Activated naive CD4-positive, alpha-beta T cell treated with Interleukin-2 at 50 U/mL for 16 hours (primary cell): ENCODE measurements at places on chromosomes 1 and 21.
A peak's percentile ranks its signal among the peaks of the same experiment; 100 is the strongest.

DNA sequence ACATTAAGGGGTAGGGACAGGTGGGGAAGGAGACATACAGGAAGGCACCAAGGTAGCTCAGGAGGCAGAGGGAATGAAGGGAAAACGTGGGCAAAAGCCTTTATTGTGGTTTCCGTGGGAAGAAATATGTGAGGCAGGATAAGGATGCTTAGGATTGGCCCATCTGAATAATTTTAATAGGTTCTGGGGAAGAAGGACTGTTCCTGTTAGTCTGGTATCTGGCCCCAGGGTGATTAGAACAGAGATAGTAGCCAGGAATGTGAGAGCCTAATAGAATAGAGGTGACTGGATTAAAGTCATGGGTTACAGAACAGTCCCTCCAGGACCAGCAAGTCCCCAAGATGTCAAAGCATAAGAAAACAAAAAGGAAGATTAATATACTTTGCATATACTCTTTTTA lies 545.2 kb upstream of the CAMK1G start:
- DNase-seq: no peak

DNA sequence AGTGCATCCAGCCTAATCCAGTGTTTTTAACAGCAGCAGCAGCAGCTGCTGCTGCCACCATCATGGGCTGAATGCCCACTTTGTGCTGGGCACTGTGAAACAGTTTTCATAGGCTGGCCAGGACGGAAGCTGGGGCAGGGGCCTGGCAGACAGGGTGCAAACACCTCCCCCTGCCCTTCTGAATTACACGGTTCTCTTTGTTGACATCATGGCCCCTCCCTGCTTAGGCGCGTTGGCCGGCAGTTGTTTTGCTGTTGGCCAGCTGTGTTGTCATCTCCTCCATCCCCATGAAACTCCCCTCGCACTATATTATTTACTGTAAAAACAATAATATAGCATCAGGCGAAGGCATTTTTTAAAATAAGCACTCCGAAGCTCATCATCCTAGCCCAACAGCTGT lies 33.1 kb downstream of the PTPRU start:
- DNase-seq: no peak

DNA sequence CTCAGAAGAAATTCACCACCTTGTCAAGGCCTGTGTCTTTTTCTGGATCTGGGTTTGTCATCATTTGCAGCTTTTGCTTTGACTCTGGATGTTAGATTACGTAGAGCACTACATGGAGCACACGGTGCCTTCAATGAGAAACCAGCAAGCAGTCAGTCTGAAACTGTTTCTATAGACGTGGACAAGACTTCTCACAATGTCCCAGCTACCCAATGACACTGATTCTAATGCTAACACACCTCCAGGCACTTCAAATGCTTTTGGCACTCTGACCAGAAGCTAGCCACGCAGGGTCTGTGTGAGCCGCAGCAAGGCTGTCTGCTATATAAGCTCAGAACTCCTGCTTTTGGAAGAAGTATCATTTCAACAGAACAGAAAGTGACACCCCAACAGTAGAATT lies 38.2 kb downstream of the ITPKB start:
- no peak for DNase-seq

DNA sequence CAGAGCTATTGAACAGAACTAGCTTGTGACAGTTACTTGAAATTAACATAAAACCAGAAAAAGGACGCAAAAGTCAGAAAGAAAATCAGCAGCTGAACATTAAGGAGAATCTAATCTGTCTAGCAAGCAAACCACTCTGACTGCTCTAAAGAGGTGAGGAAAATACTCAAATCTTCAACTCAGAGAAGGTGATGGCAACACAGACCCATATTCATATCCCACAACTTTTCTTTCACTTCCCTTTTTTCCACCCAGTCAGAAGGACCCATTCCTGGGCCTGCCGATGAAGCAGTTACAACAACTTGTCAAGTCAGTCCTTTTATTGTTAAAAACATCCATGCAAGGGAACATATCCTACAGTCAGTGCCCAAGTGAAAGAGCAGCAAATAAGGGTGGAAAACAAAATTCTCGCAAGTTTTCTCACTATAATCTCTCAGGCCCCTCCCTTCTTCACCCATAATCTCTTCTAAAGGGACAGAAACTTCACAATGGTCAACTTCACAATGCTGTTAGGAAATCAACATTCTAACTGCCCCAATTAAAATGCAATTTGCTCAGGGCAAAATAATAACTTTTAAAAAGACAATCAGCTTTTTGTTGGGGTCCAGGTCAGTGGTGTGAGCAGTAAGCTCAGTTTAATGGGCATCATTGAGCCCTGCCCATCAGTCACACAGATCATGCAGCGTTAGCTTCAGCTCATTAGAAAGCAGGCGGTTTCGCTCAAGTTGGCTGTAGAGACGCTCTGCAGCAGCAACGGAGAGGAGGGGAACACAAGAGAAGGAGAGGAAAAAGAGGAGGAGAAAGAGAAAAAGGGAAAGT lies 3.6 kb upstream of the NUP210L start:
- no peak for DNase-seq

DNA sequence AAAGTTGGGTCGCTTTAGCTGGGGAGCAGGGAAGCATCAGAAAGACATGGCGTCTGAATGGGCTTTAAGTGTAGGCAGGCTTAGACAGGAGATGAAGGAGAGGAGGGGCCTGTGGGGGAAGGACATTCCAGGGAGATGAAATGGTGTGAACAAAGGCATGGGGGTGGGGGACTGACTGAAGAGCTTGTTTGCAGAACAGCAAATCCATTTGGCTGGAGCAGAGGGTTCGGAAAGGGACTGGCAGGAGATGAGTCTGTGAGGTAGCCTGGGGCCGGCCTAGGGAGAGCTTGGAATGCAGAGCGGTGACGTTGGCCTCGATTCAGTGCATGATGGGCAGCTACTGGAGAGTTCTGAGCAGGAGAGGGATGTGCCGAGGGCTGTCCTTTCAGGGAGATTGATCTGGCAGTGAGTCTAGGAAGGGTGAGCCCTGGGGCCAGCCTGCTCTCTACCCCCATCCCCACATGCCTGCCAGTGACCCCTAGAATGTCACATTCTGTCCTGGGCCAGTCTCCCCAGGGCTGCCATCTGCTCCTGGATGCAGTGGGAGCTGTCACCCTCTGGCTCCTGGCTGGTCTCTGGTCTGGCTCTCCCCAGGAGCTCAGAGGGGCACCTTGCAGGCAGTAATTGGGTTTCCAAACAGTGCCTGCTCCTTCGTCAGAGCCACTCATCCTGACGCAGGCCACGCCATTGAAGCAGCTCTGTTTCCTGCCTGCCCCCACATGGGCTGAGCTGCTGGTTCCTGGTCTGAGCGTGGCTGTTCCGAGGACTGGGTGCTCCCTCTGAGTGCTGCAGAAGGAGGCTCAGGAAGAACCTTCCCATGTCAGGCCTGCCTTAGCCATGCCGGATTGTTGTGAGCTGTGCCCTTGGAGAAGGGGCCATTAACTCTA lies 22.3 kb upstream of the TMEM222 start:
- no peak for DNase-seq

DNA sequence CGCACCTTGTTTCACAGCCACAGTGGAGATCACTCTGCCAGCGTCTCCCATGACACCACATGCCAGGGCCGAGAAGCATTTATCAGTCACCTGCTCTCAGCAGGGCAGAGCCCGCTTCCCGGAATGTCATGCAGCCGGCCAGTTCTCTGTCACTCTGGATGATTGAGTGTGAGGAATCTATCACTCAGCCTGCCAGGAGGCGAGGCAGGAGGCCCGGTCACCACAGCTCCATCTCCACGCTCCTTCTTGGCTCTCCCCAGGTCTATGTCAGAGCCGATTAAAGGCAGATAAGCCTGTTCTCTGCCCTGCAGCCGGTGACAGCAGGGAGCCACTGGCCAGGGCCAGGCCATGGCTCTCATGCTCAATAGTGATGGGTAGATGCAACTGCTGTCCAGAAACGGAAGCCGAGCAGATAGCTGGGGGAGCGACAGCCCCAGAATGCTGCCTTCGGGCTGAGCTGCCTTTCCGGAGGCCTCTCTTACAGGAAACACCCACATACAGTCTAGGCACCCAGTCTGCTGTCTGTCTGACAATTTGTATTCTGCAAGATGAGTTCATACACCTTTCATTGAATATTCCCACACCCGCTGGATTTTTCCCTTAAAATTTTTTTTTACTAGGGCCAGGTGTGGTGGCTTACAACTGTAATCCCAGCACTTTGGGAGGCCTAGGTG lies 64.1 kb downstream of the ACTL8 start:
- no peak for DNase-seq

- DNase-seq: no peak
Observed at GRCh38 chr1:20334103-20334502, 43.4 kb downstream of the VWA5B1 start.

DNA sequence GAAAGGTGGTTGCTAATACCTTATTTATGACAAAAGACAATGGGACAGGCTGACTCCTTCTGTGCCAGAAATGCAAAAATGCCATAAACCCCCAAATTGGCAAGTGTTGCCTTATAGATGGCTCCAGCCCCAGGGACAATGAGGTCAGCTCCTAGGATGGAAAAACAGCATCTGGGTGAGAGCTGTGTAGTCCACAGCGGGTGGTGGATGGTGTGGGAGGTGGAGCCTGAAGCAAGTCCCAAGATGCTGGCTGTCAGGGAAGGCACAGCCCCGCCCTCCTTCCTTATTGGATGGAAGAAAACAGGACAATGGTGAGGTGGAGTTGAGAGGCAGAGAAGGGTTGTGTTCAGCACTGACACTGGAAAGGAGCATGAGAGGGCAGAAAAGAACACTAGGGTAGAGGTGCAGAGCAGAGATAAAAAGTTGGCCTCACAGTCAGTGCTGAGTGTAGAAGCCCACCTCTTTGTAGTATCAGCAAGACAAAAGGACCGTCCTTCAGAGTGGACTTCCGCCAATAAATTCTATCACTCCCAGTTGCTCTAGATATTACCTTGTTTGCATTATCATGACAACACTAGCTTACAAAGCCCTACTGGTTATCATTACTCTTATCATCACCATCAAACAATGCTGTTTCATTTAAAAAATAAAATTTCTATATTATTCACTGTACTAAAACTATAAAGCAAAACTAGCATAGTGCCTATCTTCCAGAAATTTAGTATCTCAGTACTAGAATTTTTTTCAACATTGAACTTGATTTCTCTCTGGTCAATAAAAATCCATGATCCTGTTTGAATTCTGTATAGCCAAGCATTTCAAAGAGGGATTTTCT lies 3.7 kb upstream of the SDE2 start:
- DNase-seq: no peak

GRCh38 chr21:34702341-34703170 lies 33.8 kb downstream of the CLIC6 start:
- no peak for DNase-seq

GRCh38 chr1:85274969-85275453 lies 1.4 kb downstream of the BCL10 start:
- no peak for DNase-seq

DNA sequence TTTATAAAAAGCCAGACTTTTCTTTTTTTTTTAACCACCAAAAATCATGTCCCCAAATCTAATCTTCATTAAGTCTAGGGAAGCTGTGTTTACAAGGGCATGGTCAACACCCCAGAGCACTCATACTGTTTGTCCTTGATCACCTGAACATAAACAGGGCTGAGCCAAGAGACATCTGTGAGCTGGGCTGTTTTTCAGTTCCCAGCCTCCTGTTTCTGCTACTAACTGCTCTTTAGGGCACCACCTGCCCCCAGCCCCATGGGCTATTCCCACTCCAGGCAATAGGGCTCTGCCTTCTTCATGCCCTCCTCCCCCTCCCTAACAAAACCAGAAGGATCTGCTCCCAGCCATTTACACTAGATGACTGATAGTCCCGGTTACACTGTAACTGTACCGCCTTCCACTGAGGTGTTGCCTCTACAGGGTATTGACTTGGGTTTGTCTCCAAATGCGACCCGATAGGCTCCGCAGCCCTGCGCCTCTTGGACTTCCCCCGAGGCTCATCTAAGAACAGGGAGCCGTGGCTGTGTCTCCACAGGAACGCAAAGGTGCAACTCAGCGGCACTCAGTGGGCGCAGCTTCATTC lies 11.7 kb upstream of the SLC26A9 start:
- DNase-seq: no peak

- DNase-seq: no peak
Observed at GRCh38 chr1:82015444-82015843, 214.7 kb downstream of the ADGRL2 start.

DNA sequence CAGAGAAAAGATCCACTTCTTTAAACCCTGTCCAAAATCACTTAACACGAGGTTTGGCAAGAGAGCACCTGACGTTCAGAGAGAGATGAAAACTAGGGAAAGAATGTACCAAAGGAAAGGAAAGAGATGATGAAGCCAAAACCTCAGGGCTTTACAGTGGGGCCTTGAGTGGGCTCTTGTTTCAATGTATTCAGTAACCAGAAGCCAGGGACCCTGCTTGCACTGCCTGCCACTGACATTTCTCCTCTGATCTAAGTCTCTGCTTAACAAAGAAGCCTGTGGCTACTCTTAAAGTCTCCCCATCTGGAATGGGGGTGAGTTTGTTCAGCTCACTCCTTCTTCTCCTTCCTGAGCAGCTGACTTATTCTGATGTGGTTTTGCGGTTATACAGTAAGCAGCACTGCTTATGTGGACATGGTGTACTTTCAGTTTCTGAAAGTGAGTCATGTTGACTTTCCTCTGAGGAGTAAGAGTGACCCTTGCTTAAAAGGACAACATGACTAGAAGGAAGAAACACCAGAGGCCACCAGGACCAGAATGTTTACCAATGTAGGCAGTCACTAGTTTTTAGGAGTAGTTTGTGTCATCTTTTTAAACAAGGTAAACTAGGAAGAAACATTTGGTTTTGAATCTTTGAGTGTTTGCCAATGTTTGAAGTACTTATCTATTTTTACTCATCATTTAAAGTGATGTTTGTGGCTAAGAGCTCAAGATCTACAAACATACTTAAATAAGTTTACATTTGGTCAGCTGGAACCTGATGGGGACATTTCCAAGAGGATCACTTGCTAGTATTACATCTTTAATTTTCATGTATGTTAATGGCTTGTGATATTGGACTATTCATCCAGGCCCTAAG lies 87.4 kb downstream of the FASLG start:
- peak; percentile 15 for DNase-seq

DNA sequence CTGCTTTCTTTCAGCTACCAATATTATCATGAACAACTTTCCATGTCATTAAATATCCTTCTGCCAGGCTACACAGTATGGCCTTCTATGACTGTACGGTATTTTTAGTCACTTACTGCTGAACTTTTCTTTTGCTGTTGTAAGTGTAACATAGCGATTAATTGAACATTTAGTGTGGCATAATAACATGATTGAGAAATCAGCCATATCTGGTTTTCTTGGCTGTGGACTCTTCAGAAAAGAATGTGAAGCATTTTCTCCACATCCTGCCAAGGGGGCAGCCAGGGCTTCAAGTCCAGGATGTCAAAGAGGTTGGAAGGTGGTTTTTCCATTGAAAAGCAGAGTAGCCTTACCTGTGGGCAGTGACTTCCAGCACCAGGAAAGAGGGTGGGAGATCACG lies 8.8 kb upstream of the AHCYL1 start:
- DNase-seq: no peak

DNA sequence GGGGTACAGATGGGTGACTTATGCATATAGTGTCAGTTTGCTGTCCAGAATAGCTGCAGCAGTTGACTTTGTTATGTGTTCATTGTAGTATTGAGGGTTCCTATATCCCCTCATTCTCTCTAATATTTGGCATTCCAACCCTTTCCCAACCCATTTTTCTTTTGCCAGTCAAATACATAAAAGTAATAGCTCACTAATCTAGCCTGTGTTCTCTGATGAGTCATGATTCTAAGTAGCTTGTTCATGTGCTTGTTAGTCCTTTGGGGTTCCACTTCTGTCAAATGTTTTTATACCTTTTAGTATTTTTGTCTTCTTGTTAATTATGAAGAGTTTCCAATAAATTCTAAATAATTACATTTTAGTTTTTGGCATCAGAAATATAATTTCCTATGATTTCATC lies 99.2 kb upstream of the MROH9 start:
- no peak for DNase-seq

- no peak for DNase-seq
Observed at GRCh38 chr1:165055581-165055980, 300.9 kb downstream of the LMX1A start.
